Stimulated activated CD4-positive, alpha-beta T cell treated with anti-CD3 and anti-CD28 coated beads, Interleukin-15, amount 100 ng/mL, for 1 hour (primary cell): ENCODE measurements at places on chromosomes 3 and 15.

DNA sequence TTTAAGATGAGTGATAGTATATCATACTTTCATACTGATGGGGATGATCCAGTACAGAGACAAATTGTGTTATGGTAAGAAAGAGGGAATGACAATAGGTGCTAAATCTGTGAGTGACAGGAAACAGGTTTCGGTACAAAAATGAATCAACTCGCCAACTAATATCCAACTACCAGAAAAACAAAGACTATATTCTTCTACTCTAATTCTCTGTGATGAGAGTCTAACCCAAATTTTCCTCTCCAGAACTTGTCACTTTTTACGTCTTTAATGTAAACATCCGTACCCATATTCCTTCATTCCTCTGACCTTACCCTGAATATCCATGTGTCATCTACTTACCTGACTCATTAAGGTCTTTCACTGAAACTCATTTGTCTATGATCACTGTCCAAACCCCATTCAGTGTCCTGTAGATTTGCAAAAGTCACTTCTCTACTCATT, 39.6 kb downstream of the SCAPER start:
- no peak for DNase-seq

- no peak for DNase-seq
Measured at GRCh38 chr3:156582532-156583183, 27.7 kb upstream of the SSR3 start.

GRCh38 chr3:134690226-134690625, 39.4 kb upstream of the KY start:
- no peak for DNase-seq

DNA sequence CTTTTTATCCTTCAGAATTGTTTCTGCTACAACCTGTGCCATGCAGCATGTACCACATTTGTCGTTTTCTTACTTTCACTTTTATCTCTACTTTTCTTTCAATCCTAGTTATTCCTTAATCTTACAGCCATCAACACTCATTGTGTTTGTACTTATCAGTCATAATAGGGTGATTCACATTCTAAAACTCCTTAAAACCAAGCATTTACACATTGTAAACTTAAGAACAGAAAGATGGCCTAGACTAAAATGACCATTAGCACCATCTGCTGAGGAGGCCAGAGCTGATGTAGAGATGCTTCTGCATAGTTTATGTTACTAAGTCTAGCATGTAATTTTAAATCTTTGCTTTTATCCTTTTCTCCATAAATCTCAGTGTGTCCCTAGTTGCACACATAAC, 25.5 kb downstream of the EIF2AK4 start:
- no peak for DNase-seq

DNA sequence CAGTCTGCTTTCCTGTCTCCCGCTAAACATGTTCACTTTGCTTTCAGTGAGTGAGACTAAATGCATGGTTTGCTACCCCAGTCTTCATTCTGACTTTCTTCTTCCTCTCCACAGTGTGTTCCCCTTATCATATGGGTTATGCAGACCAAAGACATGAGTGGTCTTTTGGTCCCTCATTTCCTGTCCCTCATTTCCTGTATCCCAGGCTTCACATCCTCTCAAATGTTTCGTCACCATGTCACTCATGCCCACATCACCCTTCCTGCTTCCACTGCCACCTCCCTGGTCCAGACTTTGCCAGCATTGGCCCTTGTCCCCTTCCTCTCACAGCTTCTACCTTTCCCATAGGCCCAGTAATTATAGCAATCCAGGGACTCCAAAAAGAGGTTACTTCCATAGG, 209.0 kb downstream of the MYRIP start:
- DNase-seq, result no peak

DNA sequence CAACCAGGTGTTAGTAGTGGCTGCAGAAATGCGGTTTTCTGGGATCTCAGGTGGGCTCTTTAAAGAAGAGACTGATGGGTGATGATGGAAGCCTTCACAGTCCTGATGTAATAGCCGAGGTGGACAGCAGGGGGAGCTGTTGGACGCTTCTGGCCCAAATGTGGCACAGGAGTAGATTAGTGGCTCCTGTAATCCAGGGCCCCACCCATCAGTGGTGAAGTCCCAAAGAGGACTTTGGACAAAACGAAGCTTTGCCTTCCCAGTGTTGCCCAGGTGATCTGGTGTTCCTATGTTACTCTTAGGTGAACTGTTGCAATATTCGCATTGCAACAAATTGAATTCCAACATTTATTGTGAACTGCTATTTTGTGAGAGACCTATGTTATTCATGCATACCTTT, 31.8 kb upstream of the MYZAP start:
- DNase-seq, result peak; percentile 66

DNA sequence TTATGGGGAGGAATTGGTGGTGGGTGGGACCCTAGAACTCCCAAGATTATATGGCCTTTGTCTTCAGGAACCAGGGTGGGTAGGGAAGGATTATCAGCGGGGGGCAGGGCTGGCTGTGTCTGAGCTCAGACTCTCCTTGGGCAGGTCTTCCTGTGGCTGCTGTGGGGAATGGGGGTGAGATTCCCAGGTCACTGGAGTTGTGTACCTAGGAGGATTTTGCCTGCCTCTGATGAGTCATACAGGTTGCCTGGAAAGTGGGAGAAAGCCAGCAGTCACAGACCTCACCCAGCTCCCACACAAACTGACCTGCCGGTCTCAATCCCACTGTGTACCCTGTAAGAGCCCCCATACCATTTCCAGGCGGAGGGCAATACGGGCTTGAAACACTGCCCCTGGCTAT, 209.9 kb upstream of the CNTN3 start:
- DNase-seq, result no peak

- no peak for DNase-seq
Measured at GRCh38 chr15:69303337-69304181, 4.8 kb downstream of the PAQR5 start.

DNA sequence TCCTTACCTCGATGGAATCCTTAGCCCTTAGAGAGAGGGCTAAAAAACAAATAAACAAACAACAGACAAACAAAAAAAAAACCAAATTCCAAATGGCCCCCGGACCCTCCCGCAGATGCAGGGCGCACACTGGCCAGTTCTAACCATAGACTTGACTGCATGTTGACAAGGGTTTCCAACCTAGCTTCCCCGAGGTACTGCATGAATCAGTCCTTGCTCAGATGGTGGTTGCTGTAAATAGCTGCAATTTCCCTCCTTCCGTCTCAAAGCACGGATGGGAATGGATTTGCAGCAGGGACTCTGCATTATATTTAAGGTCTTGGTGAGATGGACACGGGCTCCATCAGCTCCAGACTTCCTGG, 162.8 kb downstream of the CD47 start:
- no peak for DNase-seq

- no peak for DNase-seq
Measured at GRCh38 chr15:79195239-79195638, 87.3 kb upstream of the ANKRD34C start.

- no peak for DNase-seq
Measured at GRCh38 chr15:67215102-67215501, 39.4 kb downstream of the AAGAB start.

DNA sequence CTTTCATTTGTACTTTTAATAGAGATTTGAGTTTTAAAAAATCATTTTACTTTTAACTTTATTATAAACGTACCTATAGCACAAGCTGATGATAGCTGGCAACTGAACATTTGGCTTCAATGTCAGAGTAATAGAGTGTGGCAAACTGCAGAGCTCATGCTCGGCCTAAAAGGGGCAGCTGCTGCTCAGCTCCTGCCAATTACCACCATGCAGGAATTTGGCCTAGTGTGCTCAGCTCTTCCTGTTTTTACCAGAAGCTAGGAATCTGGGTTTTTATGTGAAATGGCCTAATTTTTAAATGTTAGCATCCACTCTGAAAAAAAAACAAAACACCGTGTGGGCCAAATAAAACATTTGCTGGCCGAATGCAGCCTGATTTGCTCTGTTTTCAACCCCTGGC, 1.8 kb downstream of the IFT122 start:
- no peak for DNase-seq

GRCh38 chr3:189275182-189275581, 103.4 kb downstream of the TPRG1 start:
- DNase-seq, result no peak

- DNase-seq, result no peak
Measured at GRCh38 chr15:40064231-40064894, 25.4 kb upstream of the SRP14 start.

- no peak for DNase-seq
Measured at GRCh38 chr3:99965077-99965476, 147.4 kb downstream of the CMSS1 start.

- no peak for DNase-seq
Measured at GRCh38 chr3:123881771-123882170, 2.4 kb downstream of the MYLK start.

DNA sequence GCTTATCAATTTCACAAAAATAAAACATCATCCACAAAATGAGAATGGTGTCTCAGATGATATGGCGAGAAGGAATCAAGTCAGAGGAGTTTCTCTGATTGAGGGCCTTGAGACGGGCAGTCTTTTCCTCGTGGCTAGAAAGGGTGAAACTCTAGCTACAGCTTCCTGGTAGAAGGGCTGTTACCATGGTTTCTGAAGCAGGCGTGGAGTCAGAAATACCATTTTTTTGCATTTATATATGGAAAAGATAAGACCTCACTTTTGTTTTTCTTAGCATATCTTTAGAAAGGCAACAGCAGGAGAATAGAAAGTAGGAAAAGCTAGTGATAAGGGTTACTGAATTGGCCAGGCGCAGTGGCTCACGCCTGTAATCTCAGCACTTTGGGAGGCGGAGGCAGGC, 17.3 kb upstream of the SAMD7 start:
- DNase-seq, result no peak

GRCh38 chr15:72782274-72783003, 1.1 kb downstream of the ADPGK start:
- no peak for DNase-seq

DNA sequence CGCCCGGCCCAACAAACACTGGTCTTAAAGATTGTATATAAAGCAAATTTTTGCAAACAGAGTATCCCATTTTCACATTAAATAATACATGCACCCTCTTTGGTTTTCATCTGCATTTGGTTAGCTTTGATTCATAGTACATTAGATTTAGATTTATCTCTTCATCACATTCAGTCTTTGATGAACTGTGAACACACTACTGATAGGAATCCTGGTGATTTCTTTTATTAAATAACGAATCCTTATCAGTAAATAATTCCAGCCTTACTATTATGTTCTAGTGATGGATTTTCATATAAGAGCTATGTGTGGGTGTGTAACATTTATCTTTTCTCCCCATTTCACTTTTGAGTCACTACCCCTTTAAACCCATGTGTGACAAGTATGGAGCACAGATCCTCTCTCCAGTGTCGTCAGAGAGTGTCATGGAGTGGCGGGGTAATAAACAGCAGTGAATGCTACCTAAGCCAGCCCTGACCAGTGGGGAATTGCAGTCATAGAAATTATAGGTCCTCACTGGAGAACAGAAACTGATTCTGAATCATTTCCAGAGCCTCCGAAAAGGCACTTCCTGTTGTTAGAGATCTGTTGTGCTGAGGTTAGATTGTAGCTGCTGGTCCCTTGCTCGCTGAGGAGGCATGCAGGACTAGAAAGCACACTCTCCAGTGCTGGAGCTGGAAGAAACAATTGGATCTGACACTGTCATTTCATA, 22.0 kb downstream of the SLC7A14 start:
- no peak for DNase-seq

- DNase-seq, result no peak
Measured at GRCh38 chr15:89845305-89845893, 30.7 kb upstream of the ANPEP start.

DNA sequence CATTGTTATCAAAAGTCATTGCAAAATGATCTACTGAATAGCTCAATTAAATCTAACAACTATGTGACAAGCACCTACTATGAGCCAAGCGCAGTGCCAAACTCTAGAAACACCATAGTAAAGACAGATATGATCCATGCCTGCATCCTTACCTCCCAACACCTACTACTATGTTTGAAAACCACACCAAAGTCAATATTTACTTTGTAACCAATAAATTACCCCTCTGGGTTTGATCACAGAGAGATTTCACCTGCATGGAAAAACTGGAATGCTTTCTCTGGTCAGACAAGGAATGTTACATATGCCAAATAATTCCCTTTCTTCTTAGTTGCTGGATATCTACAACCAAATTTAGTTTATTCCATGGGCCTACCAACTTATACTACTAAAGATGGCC, 422.2 kb downstream of the FHIT start:
- DNase-seq, result no peak

DNA sequence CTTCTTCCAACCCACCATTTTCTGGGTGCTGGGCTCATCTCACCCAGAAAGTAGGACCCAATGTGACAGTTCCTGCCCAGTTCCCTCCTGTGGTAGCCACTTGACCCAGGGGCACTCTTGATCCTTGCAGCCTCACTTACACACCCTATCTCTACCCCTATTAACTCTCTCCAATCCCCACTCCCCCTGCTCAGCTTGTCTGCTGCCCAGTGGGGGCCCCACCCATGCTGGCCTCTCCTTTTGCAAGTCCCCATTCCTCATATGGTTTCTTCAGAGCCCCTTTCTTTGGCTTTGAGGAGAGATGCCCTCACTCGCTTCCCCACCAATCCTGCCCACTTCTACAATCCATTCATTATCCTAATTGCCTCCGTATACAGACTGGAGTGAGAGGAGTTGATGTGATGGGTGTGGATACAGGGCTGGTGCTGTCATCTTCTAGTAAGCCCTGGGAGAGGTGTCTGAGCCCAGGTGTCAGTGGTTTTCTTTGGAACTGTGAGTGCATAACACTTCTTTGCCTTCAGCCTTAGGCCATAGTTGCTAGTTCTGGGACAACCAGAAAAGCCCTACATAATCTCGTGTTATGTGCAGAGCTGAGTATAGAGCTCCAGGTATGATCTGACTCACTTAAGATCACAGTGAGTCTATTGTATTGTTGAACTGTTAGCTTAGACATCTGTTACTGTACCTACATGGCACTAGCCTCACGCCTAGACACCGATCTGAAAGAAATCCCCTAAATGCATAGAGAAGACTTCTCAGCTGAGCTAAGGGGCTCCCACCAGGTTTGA, 4.8 kb upstream of the CCR5 start:
- no peak for DNase-seq

- DNase-seq, result no peak
Measured at GRCh38 chr3:61627768-61628185, 66.4 kb downstream of the PTPRG start.

DNA sequence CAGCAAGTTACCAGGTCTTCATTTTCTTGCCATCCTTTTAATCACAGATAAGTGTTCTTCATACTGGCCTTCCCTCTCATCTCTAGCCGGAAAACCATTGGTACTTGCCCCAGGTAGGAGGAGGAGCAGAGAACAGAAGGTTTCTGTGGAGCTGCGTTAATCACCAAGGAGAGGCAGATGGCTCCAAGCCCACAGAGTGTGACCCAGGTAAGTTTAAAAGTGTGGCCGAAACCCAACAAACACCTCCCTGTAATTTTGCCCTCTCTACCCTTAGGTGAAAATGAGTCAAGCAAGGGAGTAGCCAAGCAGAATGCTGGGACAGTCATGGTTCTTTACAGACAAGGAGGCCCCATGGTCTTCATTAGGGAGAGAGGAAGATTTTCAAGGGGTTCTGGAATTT, 37.3 kb downstream of the NFKBIZ start:
- DNase-seq, result no peak

GRCh38 chr3:106371971-106372805, 503.4 kb upstream of the CBLB start:
- DNase-seq, result no peak

GRCh38 chr3:115633467-115633866, 10.2 kb downstream of the GAP43 start:
- DNase-seq, result no peak

- DNase-seq, result no peak
Measured at GRCh38 chr3:86379280-86379679, 611.7 kb downstream of the VGLL3 start.

- DNase-seq, result no peak
Measured at GRCh38 chr3:14262867-14263266, 84.2 kb downstream of the LSM3 start.
